ENCODE measurements at places on chromosomes 12 and 14. TPM values are rescaled to one million over a fixed set of nuclear protein-coding genes. Genes with fewer than 3 reads are reported as not detected.

Gene TAS2R20
- 3.8 TPM for total RNA-seq

Gene CLEC4A
- 0.07 TPM for total RNA-seq

Gene CCDC197
- total RNA-seq = not detected

Gene TAS2R42
- total RNA-seq = not detected

Gene AQP2
- not detected for total RNA-seq

Gene DEPDC4
- total RNA-seq = 1.1 TPM

Gene RNU6-8
- not detected for total RNA-seq

Gene SDR9C7
- not detected for total RNA-seq

Gene CEBPE
- not detected for total RNA-seq

Gene IFT43
- total RNA-seq = 27.0 TPM

Gene ITGB7
- total RNA-seq = 0.40 TPM

Gene MYO1A
- 0.53 TPM for total RNA-seq

Gene CPNE6
- total RNA-seq = not detected

Gene CFAP54
- 1.8 TPM for total RNA-seq

Gene SLC6A13
- 0.30 TPM for total RNA-seq

Gene CIT
- total RNA-seq = 12.3 TPM

Gene GLIPR1L1
- total RNA-seq = not detected

Gene PRB2
- total RNA-seq = not detected

Gene SALL2
- total RNA-seq = 5.0 TPM

Gene SYCP3
- 0.33 TPM for total RNA-seq

Gene BEST3
- not detected for total RNA-seq

Gene UNC119B
- total RNA-seq = 44.3 TPM

Gene ANKRD33
- total RNA-seq = 0.03 TPM

Gene IL31
- not detected for total RNA-seq

Gene GNB3
- total RNA-seq = 2.0 TPM

Gene GALNT16
- total RNA-seq = 1.7 TPM

Gene ENDOU
- total RNA-seq = 0.40 TPM

Gene CD69
- total RNA-seq = not detected

Gene BCAT1
- 186 TPM for total RNA-seq

Gene KLHDC1
- total RNA-seq = 3.4 TPM

Gene ZNF664
- 49.0 TPM for total RNA-seq

Gene C14orf132
- total RNA-seq = 20.6 TPM

Gene RTL1
- not detected for total RNA-seq

Gene PELI2
- total RNA-seq = 7.6 TPM

Gene MAPK1IP1L
- 26.2 TPM for total RNA-seq

Gene KRT73
- not detected for total RNA-seq

Gene NPFF
- total RNA-seq = not detected

Gene EFS
- 15.0 TPM for total RNA-seq

Gene KCNA1
- total RNA-seq = not detected

Gene FIGNL2
- under 0.01 TPM for total RNA-seq

Gene CLEC1B
- not detected for total RNA-seq

Gene NRL
- 0.96 TPM for total RNA-seq

Gene GLS2
- 0.13 TPM for total RNA-seq

Gene FOXG1
- 1.6 TPM for total RNA-seq

Gene TAC3
- total RNA-seq = not detected

Gene APOF
- total RNA-seq = not detected

Measured in smooth muscle cell of the pulmonary artery (primary cell).